ENCODE measurements at places on chromosomes 1 and 21. TPM values are rescaled to one million over a fixed set of nuclear protein-coding genes. Genes with fewer than 3 reads are reported as not detected.

The C1QTNF12 gene
- 10.3 TPM for polyA plus RNA-seq

The PYHIN1 gene
- 0.35 TPM for polyA plus RNA-seq

The SEMA6C gene
- polyA plus RNA-seq = 25.6 TPM

The ACKR1 gene
- 0.37 TPM for polyA plus RNA-seq

The TRPM2 gene
- 0.70 TPM for polyA plus RNA-seq

The OR2M3 gene
- 0.03 TPM for polyA plus RNA-seq

The CHRNB2 gene
- polyA plus RNA-seq = 0.45 TPM

The NUF2 gene
- polyA plus RNA-seq = 25.9 TPM

The WNT2B gene
- polyA plus RNA-seq = 5.3 TPM

The KRTAP21-2 gene
- not detected for polyA plus RNA-seq

The PLD5 gene
- polyA plus RNA-seq = 1.6 TPM

The SPRR1A gene
- not detected for polyA plus RNA-seq

The GJA9 gene
- not detected for polyA plus RNA-seq

The DOP1B gene
- polyA plus RNA-seq = 5.7 TPM

The LCE2C gene
- not detected for polyA plus RNA-seq

The NPHS2 gene
- 480 TPM for polyA plus RNA-seq

The DENND4B gene
- polyA plus RNA-seq = 27.6 TPM

The DNALI1 gene
- 62.7 TPM for polyA plus RNA-seq

The CRYBG2 gene
- polyA plus RNA-seq = 0.80 TPM

The COL24A1 gene
- 1.9 TPM for polyA plus RNA-seq

The OPTC gene
- not detected for polyA plus RNA-seq

The TMEM54 gene
- 8.2 TPM for polyA plus RNA-seq

The IFNLR1 gene
- polyA plus RNA-seq = 5.4 TPM

The MAP1LC3C gene
- 1.5 TPM for polyA plus RNA-seq

The SLC44A3 gene
- 121 TPM for polyA plus RNA-seq

The EXTL1 gene
- polyA plus RNA-seq = 1.2 TPM

The IL10 gene
- 0.21 TPM for polyA plus RNA-seq

The ZFP69B gene
- 5.5 TPM for polyA plus RNA-seq

The VAV3 gene
- polyA plus RNA-seq = 144 TPM

The KIF17 gene
- polyA plus RNA-seq = 2.1 TPM

The SPTA1 gene
- 1.3 TPM for polyA plus RNA-seq

The FASLG gene
- polyA plus RNA-seq = 0.21 TPM

The OLFML2B gene
- 9.5 TPM for polyA plus RNA-seq

The RXRG gene
- polyA plus RNA-seq = 2.0 TPM

The GCSAML gene
- 0.46 TPM for polyA plus RNA-seq
